ENCODE measurements at places on chromosomes 13 and 19.

GRCh38 chr13:89361909-89362308 is 1690.7 kb downstream of the SLITRK5 start:
- no peak for DNase-seq

- no peak for DNase-seq
Observed at GRCh38 chr19:19274716-19275565, 1.8 kb upstream of the TM6SF2 start.

DNA sequence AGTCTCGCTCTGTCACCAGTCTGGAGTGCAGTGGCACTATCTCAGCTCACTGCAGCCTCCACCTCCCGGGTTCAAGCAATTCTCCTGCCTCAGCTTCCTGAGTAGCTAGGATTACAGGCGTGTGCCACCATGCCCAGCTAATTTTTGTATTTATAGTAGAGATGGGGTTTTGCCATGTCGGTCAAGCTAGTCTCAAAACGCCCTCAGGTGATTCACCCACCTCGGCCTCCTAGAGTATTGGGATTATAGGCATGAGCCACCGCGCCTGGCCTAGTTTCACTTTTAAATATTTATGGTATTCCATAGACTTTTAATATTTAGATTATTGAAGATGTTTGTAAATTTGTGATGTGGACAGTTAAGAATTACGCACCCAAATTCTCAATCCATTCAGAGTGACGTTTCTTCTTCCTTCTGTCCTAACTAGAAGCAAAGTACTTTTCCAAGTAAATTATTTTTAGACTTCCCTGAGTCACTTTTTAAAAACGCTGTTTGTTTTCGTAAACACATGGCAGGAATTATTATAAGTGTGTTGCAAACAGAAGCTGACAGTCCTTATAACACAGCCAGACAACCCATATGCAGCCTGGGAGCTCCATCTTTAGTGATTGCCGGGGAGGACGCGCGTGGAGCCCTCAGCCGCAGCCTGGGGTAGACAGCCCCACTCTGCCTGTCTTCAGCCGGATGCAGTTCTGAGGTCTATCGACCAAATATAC is 131.7 kb downstream of the ATP11A start:
- DNase-seq = no peak

DNA sequence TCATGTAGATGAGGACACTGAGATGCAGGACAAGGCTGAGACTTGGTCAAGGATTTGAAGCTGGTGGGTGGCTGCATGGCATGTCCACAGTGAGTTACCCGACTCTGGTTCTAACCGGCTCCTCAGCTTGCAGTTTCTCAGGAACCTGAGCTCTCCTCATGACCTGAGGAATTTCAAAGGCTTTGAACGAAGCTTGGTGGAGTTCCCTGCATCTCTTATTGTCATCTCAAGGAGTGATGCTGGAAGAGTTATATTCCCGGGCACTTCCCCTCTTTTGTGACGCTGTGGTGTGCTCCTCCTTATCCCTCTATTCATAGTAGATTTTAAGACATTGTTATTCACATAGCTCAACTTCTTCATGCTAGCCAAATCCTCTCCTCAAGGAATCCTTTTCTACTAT is 500.1 kb upstream of the HTR2A start:
- DNase-seq = no peak

- DNase-seq = no peak
Observed at GRCh38 chr13:49371943-49372613, 71.8 kb downstream of the CAB39L start.

- no peak for DNase-seq
Observed at GRCh38 chr19:16892868-16893685, 4.3 kb downstream of the F2RL3 start.

GRCh38 chr13:20525144-20525600 is 485 bp downstream of the CRYL1 start:
- DNase-seq = no peak

GRCh38 chr13:113820813-113821651 is 42.8 kb downstream of the GAS6 start:
- DNase-seq = no peak

GRCh38 chr19:28869459-28869858 is 343.5 kb downstream of the UQCRFS1 start:
- no peak for DNase-seq

- DNase-seq = no peak
Observed at GRCh38 chr19:51439021-51439465, 19.2 kb downstream of the SIGLEC8 start.

- DNase-seq = no peak
Observed at GRCh38 chr13:75489502-75490263, 7.7 kb upstream of the TBC1D4 start.

DNA sequence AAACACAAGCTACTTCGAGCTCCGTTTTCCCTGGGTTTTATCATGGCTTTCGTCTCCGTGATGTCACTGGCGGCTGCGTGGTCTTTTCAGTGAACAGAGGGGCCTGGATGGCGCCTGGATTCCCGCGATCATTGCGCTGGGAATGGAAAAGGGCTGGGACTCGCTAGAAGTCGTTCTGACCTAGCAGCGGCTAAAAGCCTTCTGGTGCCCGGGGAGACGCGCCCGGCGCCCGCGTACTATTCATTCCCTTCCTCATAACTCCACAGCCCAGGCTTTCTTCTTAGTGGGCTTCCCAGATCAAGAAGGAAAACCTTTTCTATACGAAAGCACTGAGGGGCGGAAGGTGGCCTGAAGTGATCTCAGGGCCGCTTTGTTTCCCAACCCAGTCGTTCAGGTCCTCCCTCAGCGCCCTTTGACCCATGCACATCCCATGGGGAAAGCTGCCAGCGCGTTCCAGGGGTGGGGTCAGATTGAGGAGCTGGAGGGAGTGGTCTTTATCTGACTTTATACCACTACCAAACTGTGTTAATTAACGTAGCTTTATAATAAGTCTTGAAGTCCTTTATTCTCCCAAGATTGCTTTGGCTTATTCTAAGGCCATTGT is 96.6 kb downstream of the ELF1 start:
- DNase-seq = no peak

DNA sequence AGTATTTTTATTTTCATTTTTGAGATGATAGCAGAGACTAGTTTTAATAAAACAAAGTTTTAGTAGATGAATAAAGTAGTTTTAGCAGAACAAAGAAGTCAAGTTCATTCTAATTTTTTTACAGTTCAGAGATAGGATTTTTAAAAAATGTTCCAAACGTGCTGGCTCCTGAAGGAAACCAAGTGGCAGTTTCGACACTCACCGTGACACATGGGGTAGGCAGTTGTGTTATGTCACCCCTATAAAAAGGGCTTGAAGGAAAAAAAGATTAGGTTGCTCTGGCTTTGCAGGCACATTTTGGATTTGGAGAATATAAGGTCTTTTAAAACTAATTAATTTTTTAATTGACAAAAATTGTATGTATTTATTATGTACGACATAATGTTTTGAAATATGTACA is 305.2 kb downstream of the NDFIP2 start:
- DNase-seq = no peak

DNA sequence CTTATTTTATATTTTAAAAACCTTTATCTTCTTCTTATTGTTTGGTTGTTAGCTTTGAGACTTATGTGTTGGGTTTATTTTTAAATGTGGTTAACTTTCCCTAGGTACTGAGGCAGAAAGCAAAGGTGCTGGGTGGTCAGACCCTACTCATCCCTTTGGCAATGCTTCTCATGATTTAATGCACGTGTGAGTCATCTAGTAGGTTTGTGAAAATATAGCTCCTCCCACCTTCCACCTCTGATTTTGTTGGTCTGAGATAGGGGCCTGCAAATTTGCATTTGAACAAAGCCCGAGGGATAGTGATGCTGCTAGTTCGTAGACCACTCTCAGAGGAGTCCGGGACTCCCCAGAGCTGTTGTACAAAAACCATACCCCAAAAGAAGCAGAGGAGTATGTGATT is 771.3 kb upstream of the ARGLU1 start:
- DNase-seq = no peak

- DNase-seq = no peak
Observed at GRCh38 chr13:41302743-41303142, 8.3 kb upstream of the NAA16 start.

GRCh38 chr13:27658546-27658945 is 36.9 kb downstream of the POLR1D start:
- DNase-seq = no peak

- DNase-seq = no peak
Observed at GRCh38 chr13:84528408-84529070, 646.3 kb upstream of the SLITRK1 start.

GRCh38 chr13:27304611-27305010 is 34.0 kb downstream of the RASL11A start:
- no peak for DNase-seq

DNA sequence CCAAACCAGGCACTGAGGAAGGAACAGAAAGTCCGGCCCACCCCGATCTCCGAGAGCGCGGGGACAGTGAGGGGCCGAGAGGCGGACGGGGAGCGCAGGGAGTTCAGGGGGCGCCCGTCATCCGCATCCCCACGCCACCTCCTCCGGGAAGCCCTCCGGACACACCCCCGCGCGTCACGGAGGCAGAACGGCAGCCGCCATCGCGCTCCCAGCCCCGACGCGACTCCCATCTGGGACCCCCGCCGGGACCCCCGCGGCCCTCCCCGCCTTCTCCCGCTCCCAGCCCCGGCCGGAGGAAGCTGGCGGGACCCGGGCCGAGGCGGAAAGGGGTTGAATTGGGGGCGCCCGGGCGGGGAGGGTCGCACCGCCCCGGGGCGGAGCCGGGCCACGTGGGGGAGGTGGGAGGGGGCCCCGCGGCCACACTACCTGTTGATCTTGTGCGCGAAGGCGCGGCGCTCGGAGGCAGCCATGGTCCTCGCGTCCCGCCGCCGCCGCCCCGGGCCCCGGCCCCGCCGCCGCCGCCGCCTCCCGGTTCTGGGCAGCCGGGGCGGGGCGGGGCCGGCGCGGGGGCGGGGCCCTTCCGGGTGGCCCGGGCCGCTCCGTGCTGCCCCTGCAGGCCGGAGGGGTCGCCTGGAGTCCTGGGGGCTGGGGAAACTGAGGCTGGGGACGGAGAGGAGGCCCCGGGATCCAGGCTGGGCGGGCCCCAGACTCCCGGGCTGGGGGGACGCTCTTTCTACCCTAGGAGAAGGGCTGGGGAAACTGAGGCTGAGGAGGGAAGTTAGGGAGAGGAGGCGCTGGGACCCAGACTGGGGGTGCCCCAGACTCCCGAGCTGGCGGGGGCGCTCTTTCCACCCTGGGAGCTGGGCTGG is at the start of gene DOCK6:
Gene DOCK6, minus strand, starts transcription at position 554 of the 869 bp plus-strand sequence. Its CDS starts 84 bp downstream, at position 470.
- no peak for DNase-seq

GRCh38 chr13:78689011-78689410 is 30.1 kb upstream of the OBI1 start:
- no peak for DNase-seq

DNA sequence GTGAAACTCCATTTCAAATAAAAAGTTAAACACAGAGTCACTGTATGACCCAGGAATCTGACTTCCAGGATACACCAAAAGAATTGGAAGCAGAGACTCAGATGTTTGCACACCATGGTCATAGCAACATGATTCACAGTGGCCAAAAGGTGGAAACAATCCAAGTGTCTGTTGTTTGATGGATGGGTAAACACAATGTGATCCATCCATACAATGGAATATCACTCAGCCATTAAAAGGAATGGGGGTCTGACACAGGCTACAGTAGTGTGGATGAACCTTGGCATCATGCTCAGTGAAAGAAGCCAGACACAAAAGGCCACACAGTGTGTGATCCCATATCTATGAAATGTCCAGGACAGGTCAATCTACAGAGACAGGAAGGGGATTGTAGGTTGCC is 174.3 kb downstream of the PTPRS start:
- DNase-seq = no peak

DNA sequence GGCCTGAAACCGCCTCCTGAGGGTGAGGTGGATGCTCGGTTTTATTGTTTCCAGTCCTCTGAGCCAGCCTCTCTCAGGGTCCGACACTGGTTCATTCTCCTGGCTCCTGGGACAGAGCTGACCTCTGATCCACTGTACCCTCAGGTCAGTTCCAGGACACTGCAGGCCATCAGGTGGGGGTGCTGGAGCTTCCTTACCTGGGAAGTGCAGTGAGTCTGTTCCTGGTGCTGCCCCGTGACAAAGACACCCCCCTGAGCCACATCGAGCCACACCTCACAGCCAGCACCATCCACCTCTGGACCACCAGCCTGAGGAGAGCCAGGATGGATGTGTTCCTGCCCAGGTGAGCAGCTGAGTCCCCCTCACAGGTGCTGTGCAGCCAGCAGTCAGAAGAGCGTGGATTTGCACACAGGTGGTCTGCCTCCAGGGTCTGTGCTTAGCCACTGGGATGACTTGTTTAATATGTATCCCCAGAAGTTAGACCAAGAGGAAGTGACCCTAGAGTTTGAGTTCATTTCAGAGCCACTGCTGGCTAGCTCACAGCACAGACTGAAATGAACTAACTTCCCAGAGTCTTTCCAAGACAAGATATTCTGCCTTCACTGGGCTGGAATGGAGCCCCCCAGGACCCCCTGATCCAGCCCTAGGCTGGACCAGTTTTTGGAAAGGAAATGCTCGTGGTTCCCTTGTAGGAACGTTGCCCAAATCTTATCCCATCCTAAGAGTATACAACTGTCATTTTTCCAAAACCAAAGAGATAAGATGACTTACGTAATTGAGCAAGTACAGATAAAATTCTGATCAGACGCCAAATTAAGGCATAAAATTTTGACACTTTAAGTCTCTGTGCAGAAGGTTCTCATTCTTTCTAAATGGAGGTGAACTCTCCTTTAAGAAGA is 8.8 kb downstream of the SERPINE3 start:
- no peak for DNase-seq

GRCh38 chr13:20927596-20928257 is 25.2 kb upstream of the XPO4 start:
- DNase-seq = no peak

DNA sequence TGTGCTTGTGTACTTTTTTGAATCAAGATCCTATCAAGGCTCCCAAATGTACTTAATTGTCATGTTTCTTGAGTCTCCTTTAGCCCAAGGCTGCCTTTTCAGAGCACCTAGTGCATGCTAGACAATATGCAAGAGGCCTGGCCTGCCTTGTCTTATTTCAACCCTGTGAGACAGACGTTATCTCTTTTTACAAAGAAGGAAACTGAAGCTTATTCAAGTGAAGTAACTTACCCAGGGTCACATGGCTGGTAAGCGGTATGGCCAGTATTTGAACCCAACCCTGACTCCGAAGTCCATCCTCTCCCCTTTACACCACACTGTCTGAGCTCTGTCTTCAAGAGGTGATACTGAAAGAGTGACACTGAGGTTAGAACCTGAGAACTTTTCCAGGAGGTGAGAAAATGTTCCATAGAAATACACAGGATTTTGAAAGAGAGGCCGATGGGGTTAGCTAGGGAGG is 505.1 kb downstream of the FOXO1 start:
- DNase-seq = no peak
